ENCODE measurements at places on chromosomes 13 and 19.

- DNase-seq: peak; percentile 32
These were observed 280.0 kb downstream of the LHFPL6 start for GRCh38 chr13:39322836-39323585.

DNA sequence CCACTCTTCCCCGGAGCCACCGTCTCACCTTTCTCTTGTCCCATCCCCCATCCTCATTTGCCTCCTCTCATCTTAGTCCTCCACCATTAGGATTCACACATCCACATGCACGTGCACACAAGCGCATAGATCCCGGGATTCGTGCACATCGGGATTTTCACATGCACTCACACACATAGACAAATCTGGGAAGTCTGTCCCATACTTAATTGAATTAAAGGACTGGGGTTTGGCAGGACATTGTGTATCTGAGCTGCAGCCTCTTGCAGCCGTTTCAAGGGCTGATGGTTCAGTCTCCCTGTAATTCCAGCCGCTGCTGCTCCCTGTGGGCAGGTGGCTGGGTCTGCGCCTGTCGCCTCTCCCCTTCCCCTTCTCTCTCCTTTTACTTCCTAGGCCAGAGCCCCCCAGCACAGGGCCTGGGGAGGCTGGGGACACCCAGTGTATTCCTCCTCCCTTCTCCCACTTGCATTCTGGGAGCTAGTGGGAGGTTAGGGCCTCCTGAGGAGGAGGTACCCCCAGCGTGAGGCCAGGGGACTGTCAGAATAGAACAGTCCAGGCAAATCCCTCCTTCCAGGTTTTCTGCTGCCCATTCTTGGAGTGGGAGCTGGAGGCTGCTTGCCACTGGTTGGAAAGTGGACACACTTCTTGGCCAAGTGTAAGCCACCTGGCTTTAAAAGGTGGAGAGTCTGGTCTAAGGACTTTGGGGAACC is 43.6 kb downstream of the LYL1 start:
- DNase-seq: peak; percentile 14

GRCh38 chr13:101514695-101515275 is 62.3 kb downstream of the ITGBL1 start:
- peak; percentile 73 for DNase-seq

GRCh38 chr19:51091895-51092873 is 9.5 kb upstream of the KLK14 start:
- peak; percentile 76 for DNase-seq

DNA sequence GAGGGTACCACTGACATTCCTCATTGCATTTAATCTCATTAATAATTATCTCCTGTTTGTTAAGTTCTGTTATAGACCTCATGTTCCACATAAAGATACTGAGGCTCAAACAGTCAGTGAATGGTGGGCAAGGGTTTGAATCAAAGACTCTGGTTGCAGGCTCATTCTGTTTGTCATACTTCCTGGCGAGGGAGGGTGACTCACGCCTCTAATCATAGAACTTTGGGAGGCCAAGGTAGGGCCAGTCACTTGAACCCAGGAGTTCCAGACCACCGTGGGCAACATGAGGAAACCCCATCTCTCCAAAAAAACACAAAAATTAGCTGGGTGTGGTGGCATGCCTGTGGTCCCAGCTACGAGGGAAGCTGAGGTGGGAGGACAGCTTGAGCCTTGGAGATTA is 220.7 kb upstream of the MIR17HG start:
- DNase-seq: no peak

- no peak for DNase-seq
These were observed 340.6 kb downstream of the KCNRG start for GRCh38 chr13:50355797-50356196.

DNA sequence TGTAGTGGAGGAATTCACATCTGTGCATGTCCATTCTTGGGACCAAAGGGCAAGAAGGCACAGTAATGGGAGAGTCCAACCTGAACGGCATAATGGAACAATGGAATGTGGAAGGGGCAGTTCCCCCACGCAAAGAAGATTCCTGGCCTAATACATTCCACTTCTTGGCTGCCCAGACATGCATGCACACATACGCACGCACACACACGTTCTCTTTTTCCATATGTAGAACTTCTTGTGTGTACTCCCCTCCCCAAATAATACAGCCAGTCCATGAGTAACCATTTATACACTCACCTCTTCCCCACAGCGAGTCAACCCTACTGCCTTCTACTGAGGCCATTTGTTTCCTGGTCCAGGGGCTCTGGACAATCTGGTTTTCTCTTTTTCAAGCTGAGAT is 6.0 kb upstream of the STK24 start:
- DNase-seq: no peak
